Islet precursor cell (in vitro differentiated cells): ENCODE measurements at places on chromosomes 6 and 20.

GRCh38 chr6:34462551-34462971 lies 3.3 kb upstream of the PACSIN1 start:
- DNase-seq, result peak; percentile 88

DNA sequence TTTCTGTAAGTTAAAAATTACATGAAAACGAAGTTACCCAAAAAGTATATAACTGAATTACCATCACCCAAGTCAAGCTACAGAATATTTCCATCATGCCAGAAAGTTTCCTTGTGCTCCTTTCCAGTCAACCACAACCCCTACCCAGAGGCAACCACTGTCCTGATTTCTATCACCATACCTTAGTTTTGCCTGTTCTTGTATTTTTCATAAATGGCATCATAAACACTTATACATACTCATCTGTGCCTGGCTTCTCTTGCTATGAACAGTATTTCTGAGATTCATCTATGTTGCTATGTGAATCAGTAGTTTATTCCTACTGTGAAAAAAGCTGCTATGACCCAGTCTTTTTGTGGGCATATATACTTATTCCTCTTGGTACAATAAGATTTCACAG lies 7.4 kb downstream of the FKBP5 start:
- no peak for DNase-seq

DNA sequence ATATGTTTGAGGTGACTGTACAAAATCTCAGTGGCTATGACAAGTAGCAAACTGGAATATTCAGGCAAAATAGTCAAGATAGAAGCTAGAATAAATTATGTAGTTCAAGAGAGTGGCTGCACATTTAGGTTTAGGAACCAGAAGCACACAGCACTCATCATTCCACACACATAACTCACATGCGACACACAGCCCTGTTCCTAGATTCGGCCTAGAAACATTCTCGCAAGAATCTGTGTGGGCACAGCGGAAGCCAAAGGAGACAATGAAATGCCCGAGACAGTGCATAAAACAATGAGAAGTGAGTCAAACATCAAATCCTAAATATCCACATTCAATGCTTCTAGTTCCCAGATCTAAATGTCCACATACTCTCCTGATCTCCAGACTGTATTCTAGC lies 9.5 kb upstream of the SUPT3H start:
- DNase-seq, result peak; percentile 64

GRCh38 chr20:43322851-43323250 lies 133.1 kb upstream of the PTPRT start:
- DNase-seq, result no peak

- DNase-seq, result no peak
Measured at GRCh38 chr20:12750221-12750620, 258.6 kb upstream of the SPTLC3 start.
